ENCODE measurements at places on chromosomes 1 and 21.

DNA sequence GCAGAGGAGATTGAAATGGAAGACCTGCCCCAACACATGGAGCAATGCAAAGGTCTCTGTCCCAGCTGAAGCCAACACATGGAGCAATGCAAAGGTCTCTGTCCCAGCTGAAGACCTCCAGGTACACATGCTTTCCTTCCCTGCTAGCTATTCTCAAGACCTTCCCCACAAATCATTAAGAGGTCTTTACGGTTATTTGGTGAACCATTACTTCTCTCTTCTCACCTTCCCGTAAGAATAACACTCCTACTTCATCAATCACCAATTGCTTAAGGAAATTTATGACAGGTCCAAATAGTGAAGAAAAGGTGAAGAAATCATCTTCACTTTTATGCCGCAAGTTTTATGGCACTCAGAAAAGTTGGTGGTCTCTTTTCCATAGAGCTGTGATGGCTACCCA, 138.8 kb downstream of the NTPCR start:
- DNase-seq: no peak

DNA sequence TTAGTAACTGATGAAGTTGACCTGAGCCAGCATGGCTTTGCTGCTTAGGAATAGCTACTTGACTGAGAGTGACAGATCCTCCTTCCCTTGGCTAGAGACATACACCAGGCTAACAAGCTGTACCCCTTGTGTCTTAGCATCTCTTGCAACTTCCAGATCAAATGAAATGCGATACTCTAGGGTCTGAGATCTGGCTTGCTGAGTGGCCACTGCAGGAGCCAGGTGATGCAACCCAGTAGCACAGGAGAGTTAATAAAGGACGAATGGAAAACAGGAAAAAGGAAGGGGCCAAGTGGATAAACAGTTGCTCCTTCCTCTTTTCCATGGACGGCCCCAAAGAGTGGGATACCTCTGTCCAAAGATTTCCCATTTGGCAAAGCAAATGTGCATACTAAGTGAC, 38.2 kb downstream of the ASTN1 start:
- DNase-seq: no peak

DNA sequence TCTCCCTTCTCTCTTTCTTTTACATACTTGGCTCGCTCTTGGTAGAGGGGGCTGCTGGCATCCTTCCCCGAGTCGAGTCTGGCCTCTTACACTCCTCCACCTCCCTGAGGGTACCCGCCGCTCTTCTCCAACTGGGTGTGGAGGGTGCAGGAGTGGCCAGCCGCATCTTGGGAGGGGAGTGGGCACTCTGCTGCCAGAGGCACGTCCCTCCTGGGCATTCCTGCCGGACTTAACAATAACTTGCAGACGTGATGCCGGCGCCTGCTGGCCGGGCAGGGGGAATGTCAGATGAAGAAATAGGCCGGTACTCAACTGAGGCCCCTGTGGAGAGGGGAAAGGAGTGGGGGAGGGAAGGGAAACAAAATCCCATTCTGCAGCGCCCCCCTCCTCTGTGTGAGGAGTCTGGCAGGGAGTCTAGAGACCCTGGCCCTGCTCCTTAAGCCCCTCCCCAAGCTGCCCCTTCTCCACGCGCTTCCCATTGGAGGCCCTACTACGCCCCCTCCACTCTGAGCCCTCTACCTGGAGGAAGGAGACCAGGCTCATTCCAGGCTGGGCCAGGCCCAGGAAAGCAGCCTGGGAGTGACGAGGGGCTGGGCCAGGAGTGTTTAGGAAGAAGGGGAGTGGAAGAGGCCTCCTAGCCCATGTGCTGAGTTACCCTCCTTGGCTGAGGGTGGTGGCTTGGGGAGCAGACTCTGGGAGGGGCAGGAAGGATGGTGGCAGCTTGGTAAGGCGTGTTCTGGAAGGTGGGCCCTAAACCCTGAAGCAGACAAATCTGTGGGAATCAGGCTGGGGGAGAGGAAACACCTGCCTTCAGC, 1.8 kb downstream of the ATP2B4 start:
- DNase-seq: peak; percentile 83

GRCh38 chr1:159979257-159979656, 25.2 kb upstream of the SLAMF9 start:
- DNase-seq: no peak

GRCh38 chr21:17636711-17637110, 24.0 kb upstream of the BTG3 start:
- peak; percentile 46 for DNase-seq

GRCh38 chr1:109891930-109892329, 18.7 kb upstream of the CSF1 start:
- peak; percentile 70 for DNase-seq

DNA sequence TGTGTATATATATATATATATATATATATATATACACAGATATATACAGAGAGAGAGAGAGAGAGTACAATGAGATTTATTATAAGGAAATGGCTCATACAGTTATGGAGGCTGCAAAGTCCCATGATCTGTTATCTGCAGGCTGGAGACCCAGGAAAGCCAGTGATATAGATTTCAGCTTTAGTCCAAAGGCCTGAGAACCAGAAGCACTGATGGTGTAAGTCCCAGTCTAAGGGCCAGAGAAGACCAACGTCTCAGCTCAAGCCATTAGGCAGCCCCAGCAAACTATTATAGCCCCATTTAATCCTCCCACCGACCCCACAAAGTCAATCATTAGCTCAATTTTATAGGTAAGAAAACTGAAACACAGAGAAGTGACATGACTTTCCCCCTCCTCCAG, 35.0 kb upstream of the HPDL start:
- no peak for DNase-seq

DNA sequence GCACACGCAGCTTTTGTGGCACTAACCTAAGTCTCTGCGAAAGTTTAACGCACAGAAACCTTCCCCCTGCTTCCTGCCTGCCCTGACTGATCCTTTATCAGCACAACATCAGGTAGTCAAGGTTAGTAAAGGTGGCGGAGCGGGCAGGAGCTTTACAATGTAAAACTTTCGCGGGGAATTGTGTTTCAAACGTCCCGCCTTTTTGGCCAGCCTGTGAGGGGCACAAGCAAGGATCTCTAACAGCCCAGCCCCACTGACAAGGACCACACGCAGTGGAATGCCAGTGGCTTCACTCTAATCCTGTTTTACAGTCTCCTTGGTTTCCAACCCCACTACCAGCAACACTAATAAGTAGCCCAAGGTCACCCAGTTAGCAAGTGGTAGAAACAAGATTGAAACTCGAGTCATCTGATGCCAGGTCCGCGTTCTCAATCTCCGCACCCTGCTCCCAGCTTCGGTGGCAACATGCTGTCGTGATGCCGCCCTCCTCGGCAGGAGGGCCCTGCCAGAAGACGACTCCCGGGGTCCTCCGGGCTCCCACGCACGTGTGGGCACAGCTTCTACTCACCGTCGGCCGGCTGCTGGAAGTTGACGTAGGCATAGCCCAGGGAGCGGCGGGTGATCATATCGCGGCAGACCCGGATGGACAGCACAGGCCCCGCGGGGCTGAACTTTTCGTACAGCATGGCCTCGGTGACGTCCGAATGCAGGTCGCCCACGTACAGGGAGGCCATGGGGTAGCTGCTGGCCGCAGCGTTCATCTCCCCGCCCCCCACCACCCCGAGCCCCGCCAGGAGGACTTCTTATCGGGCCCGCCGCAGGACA, 1.2 kb downstream of the PABPC4 start:
- DNase-seq: peak; percentile 65

- peak; percentile 77 for DNase-seq
Observed at GRCh38 chr1:231626951-231627614, 493 bp downstream of the DISC1 start.

- no peak for DNase-seq
Observed at GRCh38 chr1:203025686-203026030, 633 bp upstream of the PPFIA4 start.

GRCh38 chr1:176196728-176197127, 10.4 kb downstream of the COP1 start:
- DNase-seq: no peak

- no peak for DNase-seq
Observed at GRCh38 chr1:235783148-235783776, 83.4 kb downstream of the LYST start.

GRCh38 chr1:235867903-235868469, 1.3 kb upstream of the LYST start:
- DNase-seq: no peak

DNA sequence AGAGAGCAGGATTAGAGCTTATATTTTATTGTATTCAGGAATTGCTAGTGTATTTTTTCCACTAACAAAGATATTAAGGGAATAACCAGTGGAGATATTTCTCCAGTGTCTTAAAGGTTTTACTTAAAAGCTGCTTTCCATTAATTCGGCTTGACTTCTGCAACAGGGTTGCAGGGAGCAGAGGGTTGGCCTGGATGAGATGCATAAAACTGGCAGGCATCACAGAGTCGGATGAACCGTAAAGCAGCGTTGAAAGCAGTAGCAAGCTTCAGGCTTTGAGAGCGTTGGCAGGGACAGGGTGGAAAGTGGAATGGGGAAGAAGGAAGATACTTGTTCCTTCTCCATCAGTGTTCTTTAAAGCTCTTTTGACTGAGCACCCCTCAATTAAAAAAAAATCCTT, 237.2 kb downstream of the LMO4 start:
- DNase-seq: no peak

GRCh38 chr21:41406340-41406739, 19.7 kb upstream of the MX1 start:
- no peak for DNase-seq

- DNase-seq: no peak
Observed at GRCh38 chr1:16026723-16027484, 5.1 kb downstream of the CLCNKA start.

GRCh38 chr1:227450489-227450888, 112.9 kb upstream of the ZNF678 start:
- DNase-seq: no peak

GRCh38 chr1:178189814-178190213, 95.9 kb downstream of the RASAL2 start:
- DNase-seq: no peak

GRCh38 chr1:205709059-205709398, 28.7 kb upstream of the SLC45A3 start:
- DNase-seq: no peak

DNA sequence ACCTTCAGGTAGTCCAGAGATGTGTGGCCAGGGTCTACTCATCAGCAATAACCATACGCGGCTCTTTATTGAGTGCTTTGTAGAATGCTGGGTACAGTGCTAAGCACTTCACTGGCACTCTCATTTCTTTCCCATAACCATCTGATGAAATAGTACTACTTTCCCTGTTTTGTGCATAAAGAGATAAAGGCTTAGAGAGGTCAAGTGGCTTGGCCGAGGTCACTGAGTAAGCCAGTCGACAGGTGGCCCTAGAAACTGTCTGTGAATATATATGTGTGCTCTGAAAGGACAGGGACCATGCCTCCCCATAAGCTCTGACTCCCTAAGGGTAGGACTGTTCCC, 52.8 kb downstream of the NENF start:
- DNase-seq: no peak

- DNase-seq: no peak
Observed at GRCh38 chr1:89989799-89990198, 5.1 kb upstream of the ZNF326 start.

DNA sequence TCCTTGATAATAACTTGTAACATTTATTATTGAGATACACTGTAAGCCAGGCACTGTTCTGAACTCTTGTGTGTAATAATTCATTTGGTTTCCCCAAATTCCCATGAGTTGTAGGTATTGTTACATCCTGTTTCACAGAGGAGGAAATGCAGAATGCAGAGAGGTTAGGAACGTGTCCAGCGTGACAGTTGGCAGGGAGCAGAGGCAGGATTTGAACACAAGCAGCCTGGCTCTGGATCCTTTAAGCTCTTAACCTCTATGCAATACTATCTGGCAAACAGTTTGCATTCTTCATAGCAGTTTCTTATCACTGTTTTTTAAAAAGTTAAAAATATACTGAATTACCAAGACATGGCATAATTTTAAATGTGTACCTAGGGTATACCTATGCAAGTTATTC, 30.5 kb downstream of the EEIG2 start:
- DNase-seq: peak; percentile 22

GRCh38 chr21:33642896-33643657, 776 bp downstream of the ITSN1 start:
- DNase-seq: peak; percentile 56

- DNase-seq: no peak
Observed at GRCh38 chr1:161359291-161359690, 8.4 kb downstream of the CFAP126 start.

GRCh38 chr1:203054642-203055041, 28.4 kb downstream of the PPFIA4 start:
- no peak for DNase-seq

GRCh38 chr1:177119311-177119710, 45.2 kb downstream of the ASTN1 start:
- no peak for DNase-seq

- DNase-seq: no peak
Observed at GRCh38 chr1:170804419-170804818, 130.9 kb upstream of the MROH9 start.

DNA sequence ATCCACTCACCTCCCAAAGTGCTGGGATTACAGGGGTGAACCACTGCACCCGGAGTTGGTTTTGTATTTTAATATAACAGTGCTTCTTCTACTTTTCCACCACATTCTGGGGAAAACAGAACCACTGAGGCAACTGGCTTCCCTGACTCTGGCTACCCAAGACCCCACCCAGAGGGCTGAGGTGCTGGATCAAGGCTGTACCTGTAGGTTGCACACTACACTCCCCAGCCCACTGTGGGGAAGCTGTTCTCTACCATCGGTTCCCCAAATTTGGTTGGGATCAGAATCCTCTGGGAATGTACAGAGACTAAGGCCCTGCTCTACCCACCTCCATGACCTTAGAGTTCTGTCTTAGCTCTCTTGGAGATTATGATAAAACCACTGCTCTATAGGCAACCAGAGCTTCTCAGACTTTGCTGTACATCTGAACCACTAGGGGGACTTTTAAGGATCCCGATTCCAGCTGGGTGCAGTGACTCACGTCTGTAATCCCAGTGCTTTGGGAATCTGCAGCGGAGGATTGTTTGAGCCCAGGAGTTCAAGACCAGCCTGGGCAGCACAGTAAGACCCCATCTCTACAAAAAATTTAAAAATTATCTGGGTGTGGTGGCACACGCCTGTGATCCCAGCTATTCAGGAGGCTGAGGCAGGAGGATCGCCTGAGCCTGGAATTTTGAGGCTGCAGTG, 51.6 kb downstream of the GNG4 start:
- no peak for DNase-seq

DNA sequence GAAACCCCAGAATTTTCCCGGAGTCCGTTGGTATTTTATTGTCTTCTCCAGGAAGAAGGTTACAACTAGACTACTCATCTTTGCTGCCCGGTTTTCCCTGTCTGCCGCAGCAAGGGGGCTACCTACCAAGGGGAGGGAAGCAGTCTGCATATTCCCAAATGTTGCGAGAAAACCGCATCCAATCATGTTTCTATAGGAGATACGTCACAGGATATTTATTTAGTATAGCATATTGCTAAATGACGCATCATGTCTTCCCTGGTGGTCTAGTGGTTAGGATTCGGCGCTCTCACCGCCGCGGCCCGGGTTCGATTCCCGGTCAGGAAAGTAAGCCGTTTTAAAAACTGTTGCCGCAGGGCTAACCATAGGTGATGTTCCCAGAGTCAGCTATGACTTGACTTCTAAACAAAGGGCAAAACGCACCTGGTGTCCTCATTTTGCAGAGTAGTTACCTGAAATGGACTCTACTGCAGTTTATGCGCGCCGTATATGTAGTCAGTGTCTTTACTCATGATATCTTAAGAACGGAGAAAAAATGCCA, 15.2 kb upstream of the ZNF692 start:
- peak; percentile 92 for DNase-seq

GRCh38 chr1:76136894-76137293, 62.3 kb downstream of the ST6GALNAC3 start:
- DNase-seq: no peak

- DNase-seq: peak; percentile 24
Observed at GRCh38 chr1:209485167-209485566, 98.3 kb upstream of the CAMK1G start.

Data from right hindlimb (tissue), 1 donor.